Fibroblast of mammary gland (primary cell): ENCODE measurements at places on chromosomes 12 and 14.
A peak's percentile ranks its signal among the peaks of the same experiment; 100 is the strongest.

DNA sequence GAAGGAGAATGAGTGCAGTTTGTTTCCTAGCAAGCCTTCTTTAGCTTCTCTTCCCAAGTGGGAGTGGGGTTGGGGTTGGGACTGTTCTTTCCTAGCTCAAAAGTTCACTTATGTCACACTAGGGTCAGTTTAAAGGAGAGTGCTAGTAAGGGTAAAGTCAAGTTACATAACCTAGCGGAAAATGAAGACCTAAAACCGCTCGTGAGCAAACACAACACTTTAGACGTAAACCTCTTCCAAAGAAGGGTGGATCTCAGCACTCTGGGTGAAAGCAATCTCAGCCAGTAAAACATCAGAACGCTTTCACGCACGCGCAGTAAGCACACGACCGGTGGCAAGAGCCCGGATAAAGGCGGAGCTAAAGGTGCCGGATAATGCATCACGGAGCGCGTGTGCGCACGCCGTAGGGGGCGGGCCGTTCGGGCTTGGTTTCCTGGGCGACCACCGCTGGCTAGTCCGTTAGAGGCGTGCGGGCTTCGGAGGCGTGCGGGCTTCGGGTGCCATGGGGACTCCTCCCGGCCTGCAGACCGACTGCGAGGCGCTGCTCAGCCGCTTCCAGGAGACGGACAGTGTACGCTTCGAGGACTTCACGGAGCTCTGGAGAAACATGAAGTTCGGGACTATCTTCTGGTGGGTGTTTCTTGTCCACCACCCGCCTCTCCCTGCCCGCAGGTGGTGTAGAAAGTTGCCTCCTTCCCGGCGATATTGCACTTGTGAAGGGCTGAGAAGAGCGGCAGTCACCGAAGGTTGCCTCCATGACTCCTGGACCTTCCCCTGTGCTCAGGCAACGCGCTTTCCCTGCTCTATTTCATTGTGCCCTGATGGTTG is at the start of gene SNAPC1:
Gene SNAPC1, plus strand, starts transcription at position 462 of the 828 bp plus-strand sequence. Its CDS starts 41 bp downstream, at position 503.
- DNase-seq: peak; percentile 97

GRCh38 chr12:40058721-40059190 is 47.1 kb downstream of the SLC2A13 start:
- peak; percentile 6 for DNase-seq

DNA sequence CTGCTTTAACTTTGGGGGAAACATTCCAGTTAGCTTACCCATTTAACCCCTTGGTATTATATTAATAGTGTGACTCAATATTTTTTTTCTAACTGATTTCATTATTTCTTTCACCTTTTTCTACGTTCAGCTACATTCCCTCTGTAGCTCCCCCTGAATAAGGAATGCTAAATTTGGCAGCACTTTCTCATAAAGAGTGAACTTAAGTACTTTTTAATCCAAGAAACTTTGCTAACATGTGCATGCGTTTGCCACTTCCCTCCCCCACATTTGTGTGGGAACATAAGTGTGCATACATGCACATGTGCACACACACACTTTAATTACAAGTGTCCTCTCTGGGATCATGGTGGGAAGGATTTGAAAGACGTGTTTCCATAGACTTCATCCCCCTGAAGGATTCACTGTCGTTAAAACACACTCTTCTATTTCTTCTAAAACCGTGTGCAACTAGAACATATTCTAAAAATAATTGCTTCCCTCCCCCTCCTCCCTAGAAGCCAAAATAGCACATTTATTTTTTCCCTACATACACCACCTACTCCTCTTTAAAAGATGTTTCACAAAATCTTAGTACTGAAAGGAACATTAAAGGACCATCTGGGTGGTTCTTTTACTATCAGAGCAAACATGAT is 142.6 kb downstream of the PPM1H start:
- no peak for DNase-seq

GRCh38 chr14:101137234-101137633 is 233.7 kb upstream of the RTL1 start:
- DNase-seq: no peak

DNA sequence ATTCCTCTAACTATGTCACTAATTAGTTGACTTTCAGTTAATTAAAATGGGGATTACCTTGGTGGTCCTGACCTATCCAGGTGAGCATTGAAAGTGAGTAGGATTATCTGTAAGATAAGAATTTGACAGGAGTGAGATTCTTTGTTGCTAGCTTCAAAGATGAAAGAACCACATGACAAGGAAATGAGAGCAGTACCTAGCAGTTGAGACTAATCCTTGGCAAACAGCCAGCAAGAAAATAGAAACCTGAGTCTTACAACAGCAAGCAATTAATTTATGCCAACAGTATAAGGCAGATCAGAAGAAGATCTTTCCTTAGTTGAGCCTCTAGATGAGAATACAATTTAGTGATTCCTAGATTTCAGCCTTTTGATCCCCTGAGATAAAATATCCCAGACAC is 1058.4 kb downstream of the LRFN5 start:
- peak; percentile 1 for DNase-seq

- DNase-seq: no peak
Observed at GRCh38 chr12:52344111-52344510, 22.9 kb upstream of the KRT83 start.

DNA sequence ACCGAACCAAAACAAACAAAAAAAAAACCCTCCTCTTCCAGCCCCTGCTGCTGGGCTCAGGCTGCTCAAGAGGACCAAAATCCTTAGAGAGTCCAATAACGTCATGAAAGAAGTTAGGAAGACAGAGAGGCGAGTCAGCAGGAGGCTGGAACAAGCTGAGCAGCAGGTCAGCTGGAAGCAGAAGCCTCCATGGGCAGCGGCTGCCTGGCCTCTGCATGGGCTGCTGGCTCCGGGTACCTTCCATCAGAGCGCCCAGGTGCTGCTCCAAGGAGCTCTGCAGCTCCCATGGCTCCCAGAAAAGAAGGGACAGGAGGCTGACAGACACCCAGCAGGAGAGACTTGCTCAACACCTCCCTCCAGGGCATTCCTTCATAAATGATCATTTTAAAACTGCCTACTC is 3.2 kb upstream of the KRT2 start:
- DNase-seq: peak; percentile 3

DNA sequence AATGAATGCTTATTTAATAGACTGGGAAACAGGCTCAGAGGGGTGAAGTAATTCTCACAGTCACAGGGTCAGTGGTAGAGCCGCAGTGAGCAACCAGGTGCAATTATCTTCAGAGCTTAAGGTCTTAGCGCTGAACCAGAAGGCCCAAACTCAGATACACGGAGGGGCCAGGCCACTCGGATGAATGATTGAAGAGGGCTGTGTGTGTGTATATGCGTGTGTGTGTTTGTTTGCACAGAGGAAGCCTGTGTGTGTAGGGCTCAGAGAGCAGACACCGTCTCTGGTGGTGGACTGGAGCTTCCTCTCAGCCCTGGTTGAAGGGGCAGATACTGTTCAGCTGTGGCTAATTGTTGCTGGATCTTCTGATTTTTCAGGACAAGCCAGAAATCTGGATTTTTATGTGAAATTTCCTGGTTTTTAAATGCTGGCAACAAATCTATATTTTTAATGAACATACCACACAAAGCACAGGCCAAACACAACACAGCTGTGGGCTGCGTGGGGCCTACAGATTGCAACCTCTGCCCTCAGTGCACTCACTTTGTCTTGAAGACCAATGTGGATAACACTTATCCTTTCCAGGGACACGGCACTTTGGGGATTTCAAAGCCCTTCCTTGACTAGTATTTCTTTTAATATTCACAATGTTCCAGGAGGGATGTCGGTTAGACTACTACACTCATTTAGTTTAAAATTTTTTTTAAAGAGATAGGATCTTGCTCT is 94.5 kb upstream of the NRXN3 start:
- DNase-seq: no peak

DNA sequence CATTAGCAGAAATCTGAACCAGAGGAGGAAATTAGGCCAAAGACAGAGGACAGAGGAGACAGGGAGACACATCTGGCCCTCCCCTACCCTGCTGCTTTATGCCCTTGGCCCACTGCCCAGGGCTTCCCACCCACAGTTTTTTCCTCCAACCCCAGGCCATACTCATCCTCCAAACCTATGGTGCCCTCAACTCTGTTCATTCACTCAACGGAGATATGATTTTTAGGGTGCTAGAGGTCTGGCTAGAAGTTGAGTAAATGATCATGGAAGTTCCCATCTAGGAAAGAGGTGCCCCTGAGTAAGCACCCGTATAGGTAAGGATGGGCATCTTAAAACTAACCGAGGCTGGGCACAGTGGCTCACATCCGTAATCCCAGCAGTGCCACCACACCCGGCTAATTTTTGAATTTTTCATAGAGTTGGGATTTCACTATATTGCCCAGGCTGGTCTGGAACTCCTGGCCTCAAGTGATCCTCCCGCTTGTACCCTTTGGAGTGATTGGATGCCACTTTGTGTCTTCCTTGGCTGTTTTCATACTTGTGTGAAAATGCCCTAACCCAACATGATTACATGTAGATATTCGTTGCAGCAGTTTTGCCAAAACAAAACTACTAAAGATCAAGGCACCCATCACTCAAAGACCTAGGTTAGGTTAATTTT is 4.4 kb downstream of the KRT18 start:
- DNase-seq: no peak

- peak; percentile 35 for DNase-seq
Observed at GRCh38 chr14:90355540-90356518, 24.1 kb upstream of the NRDE2 start.

DNA sequence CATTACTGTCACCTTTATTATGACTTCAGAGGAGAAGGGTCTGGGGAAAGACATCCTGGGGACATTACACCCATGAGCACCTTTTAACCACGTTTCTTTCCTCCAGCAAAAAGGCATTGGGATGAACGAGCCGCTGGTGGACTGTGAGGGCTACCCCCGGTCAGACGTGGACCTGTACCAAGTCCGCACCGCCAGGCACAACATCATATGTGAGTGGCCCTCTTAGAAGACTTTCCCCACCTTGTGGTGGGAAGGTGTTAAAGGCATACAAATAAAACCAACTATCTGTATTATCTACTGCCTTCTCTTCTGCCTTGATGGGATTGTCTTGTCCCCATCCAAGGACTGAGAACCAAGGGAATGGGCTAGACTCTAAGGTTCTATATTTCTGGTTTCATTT is 6.0 kb downstream of the PSMD9 start:
- DNase-seq: peak; percentile 63

GRCh38 chr14:104552738-104553125 is 26.8 kb upstream of the C14orf180 start:
- DNase-seq: no peak

GRCh38 chr14:63214417-63215196 is 10.4 kb downstream of the RHOJ start:
- no peak for DNase-seq

DNA sequence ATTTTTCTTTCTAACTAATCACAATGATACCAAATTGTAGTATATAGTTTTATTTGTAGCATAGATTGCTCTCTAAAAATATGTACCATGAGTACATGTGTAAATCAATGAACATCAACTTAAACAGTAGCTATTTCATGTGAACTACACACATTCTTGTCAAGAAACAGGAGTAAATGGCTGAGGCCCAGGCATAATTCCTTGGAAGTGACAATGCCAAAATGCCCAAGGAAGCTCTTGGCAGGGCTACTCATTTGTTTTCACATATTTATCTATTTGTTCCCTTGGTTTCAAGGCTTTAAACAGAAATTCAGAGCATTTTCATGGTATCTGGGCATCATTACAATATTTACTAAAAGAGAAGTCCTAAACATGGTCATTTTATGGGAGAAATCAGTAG is 165.7 kb downstream of the SLC16A7 start:
- DNase-seq: no peak

DNA sequence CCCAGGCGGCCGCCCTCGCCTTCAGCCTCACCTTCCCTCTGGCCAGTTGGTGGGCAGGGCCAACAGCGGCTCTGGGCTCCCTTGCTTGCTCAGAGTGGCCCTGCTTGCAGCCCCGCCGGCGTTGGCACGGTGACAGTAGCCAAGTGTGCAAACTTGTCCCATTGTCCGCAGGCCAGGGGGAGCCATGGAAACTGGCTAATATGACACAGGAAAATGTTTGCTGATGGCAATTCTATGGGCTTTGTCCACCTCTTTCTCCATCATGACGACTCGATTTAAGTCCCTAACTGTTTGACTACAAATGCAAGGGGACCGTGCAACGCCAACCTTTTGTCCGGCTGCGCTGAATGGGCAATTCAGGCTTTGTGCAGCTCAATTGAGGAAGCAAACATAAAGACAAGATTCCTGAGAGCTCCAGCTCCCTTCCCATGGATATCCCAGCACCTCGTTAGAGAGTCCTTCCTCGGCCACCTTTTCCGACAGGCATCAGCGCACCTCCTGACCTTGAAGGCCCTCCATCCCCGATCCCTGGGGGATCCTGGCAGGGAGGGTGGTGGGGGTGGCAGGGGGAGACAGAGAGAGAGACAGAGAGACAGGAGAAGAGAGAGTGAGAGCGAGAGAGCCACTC is 785 bp upstream of the FAM181A start:
- DNase-seq: no peak

- peak; percentile 36 for DNase-seq
Observed at GRCh38 chr12:4379405-4379804, at the start of gene FGF23. TSS of gene FGF23 (minus strand) at chr12:4379712. CDS start at chr12:4379582, 130 bp downstream.

- no peak for DNase-seq
Observed at GRCh38 chr12:56437430-56438176, 11.6 kb downstream of the TIMELESS start.

DNA sequence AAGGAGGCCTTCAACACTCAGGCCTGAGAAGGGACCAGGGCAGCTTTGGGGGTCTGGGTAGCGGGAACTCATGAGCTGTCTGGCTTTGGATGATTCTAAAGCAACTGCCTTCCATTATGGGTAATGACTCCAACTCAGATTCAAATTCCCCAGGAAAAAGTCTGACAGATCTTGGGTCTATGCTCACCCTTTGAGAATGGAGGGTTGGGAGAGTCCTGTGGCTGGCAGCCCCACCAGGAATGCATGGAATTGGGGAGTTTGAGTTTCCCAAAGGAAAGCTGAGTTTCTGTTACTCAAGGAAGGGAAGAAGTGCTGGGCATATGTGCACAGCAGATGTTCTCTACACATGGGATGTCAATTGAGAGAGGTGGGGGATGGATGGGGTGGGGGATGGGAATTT is 22.4 kb upstream of the LTBP2 start:
- no peak for DNase-seq

DNA sequence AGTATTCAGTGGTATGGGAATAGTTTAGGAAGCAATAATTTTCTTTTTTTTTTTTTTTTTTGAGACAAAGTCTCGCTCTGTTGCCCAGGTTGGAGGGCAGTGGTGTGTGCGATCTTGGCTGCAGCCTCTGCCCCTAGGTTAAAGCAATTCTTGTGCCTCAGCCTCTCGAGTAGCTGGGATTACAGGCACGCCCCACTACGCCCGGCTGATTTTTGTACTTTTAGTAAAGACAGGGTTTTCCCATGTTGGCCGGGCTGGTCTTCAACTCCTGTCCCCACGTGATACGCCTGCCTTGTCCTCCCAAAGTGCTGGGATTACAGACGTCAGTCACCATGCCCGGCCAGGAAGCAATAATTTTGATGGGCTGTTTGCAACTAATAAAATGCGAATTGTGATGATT is 62.1 kb downstream of the ATG14 start:
- no peak for DNase-seq
